Small intestine (tissue), 16 donors: ENCODE measurements at places on chromosomes 12 and 14. TPM values are rescaled to one million over a fixed set of nuclear protein-coding genes. Genes with fewer than 3 reads are reported as not detected.

ACOT6 gene
- not detected for polyA plus RNA-seq

CLEC6A gene
- polyA plus RNA-seq = 0.04 TPM

P2RX2 gene
- not detected for polyA plus RNA-seq

LRCOL1 gene
- 0.21 TPM for polyA plus RNA-seq

SIRT4 gene
- 3.4 TPM for polyA plus RNA-seq

FICD gene
- 0.89 TPM for polyA plus RNA-seq

PRH2 gene
- not detected for polyA plus RNA-seq

TSPAN11 gene
- 3.9 TPM for polyA plus RNA-seq

PLEKHD1 gene
- polyA plus RNA-seq = not detected

ASB2 gene
- 1.3 TPM for polyA plus RNA-seq

GPR132 gene
- 0.81 TPM for polyA plus RNA-seq

PRB2 gene
- not detected for polyA plus RNA-seq

IGF1 gene
- polyA plus RNA-seq = 4.5 TPM

TBC1D30 gene
- polyA plus RNA-seq = 2.2 TPM

NFATC4 gene
- polyA plus RNA-seq = 32.3 TPM

ASCL1 gene
- polyA plus RNA-seq = 0.06 TPM

B4GALNT3 gene
- not detected for polyA plus RNA-seq

RASSF3 gene
- polyA plus RNA-seq = 14.9 TPM

TMTC2 gene
- polyA plus RNA-seq = 5.6 TPM

TAS2R10 gene
- polyA plus RNA-seq = not detected

ZFYVE1 gene
- polyA plus RNA-seq = 10.5 TPM

RBMS2 gene
- polyA plus RNA-seq = 7.8 TPM
